Activated CD4-positive, alpha-beta memory T cell treated with anti-CD3 and anti-CD28 coated beads for 36 hours (primary cell): ENCODE measurements at places on chromosomes 1 and 21. TPM values are rescaled to one million over a fixed set of nuclear protein-coding genes. Genes with fewer than 3 reads are reported as not detected.

- peaks cover 1% of the 10 kb centered on the region for H3K27me3 ChIP-seq
- H3K36me3 ChIP-seq: no peaks in the 10 kb centered on the region
- no peak overlapping the region for H3K27ac ChIP-seq
- H3K4me3 ChIP-seq: no peak overlapping the region
- DNase-seq: peak; percentile 3
Observed at GRCh38 chr1:53628286-53628955, 110.5 kb downstream of the GLIS1 start.

- no peaks in the 10 kb centered on the region for H3K36me3 ChIP-seq
- no peak overlapping the region for H3K4me3 ChIP-seq
- peaks cover 12% of the 10 kb centered on the region for H3K4me1 ChIP-seq
- H3K27ac ChIP-seq: no peak overlapping the region
- no peaks in the 10 kb centered on the region for H3K27me3 ChIP-seq
Observed at GRCh38 chr1:8980656-8981055, 35.0 kb downstream of the CA6 start.

DNA sequence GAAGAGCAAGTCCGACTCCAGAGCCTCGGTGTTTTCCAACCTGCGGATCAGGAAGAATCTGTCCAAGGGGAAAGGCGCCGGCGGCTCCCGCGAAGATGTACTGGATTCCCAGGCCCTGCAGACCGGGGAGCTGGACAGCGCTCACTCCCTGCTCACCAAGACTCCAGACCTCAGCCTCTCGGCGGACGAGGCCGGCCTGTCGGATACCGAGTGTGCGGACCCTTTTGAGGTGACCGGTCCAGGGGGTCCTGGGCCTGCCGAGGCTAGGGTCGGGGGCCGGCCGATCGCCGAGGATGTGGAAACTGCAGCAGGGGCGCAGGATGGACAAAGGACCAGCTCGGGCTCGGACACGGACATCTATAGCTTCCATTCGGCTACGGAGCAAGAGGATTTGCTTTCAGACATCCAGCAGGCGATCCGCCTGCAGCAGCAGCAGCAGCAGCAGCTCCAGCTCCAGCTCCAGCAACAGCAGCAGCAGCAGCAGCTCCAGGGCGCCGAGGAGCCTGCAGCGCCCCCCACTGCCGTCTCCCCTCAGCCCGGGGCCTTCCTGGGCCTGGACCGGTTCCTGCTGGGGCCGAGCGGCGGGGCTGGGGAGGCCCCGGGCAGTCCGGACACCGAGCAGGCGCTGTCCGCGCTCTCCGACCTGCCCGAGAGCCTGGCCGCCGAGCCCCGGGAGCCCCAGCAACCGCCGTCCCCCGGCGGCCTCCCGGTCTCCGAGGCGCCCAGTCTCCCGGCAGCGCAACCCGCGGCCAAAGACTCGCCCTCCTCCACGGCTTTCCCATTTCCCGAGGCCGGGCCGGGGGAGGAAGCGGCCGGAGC is 827 bp downstream of the FMN2 start:
- no peaks in the 10 kb centered on the region for H3K36me3 ChIP-seq
- peaks cover 22% of the 10 kb centered on the region for H3K27me3 ChIP-seq
- H3K4me1 ChIP-seq: peaks cover 6% of the 10 kb centered on the region
- no peak for DNase-seq
- H3K27ac ChIP-seq: no peak overlapping the region

GRCh38 chr1:202540014-202540413 is 170.2 kb downstream of the SYT2 start:
- H3K4me3 ChIP-seq: no peak overlapping the region
- no peaks in the 10 kb centered on the region for H3K4me1 ChIP-seq
- no peaks in the 10 kb centered on the region for H3K36me3 ChIP-seq

- H3K4me1 ChIP-seq: peaks cover 11% of the 10 kb centered on the region
- H3K27me3 ChIP-seq: no peaks in the 10 kb centered on the region
- peaks cover 3% of the 10 kb centered on the region for H3K36me3 ChIP-seq
- no peak overlapping the region for H3K27ac ChIP-seq
Observed at GRCh38 chr1:5914676-5915365, 77.4 kb downstream of the NPHP4 start.

GRCh38 chr21:24023402-24023801 is 1583.9 kb downstream of the MRPL39 start:
- no peak overlapping the region for H3K4me3 ChIP-seq
- no peaks in the 10 kb centered on the region for H3K4me1 ChIP-seq
- H3K27ac ChIP-seq: no peak overlapping the region
- no peaks in the 10 kb centered on the region for H3K36me3 ChIP-seq
- no peaks in the 10 kb centered on the region for H3K27me3 ChIP-seq
- no peak for DNase-seq

DNA sequence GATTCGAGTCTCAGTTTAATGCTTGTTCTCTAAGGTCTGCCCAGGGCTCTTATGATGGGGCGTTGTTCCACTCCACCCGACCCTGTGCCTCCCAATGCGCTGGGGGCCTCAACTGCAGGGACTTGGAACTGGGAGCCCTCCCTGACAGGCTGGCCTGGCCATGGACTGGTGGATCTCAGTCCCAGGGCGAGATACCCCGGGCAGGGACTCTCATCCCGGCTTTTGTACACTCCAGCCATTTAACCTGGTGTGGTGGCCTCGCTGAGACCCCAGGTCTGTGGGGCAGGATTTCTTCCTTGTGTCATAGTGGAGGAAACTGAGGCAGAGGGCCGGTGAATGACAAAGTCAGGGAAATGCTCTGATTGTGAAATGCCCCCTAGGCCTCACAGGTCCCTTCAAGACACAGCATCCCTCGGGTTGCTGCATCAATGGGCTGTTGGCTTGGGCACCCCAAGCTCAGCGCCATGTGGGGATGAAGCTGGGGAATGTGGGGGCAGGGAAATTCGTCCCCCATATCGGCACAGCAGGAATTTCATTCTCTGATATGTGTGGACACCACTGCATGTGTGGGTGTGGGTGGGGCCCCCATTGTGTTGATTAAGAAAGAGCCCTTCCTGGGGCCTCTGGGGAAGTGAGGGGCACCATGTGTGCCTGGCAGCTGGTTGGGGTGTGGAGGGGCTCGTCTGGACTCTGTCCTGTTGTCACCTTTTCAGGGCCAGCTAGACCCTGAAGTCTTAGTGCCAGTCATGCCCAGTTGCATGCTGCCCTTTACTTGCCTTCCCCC is 19.9 kb upstream of the ZNF678 start:
- H3K4me1 ChIP-seq: peaks cover 6% of the 10 kb centered on the region
- no peaks in the 10 kb centered on the region for H3K27me3 ChIP-seq
- no peak overlapping the region for H3K27ac ChIP-seq
- no peak for DNase-seq
- no peaks in the 10 kb centered on the region for H3K36me3 ChIP-seq

- peaks cover 29% of the 10 kb centered on the region for H3K4me1 ChIP-seq
- no peak overlapping the region for H3K4me3 ChIP-seq
- no peaks in the 10 kb centered on the region for H3K27me3 ChIP-seq
- DNase-seq: peak; percentile 71
- H3K36me3 ChIP-seq: peaks cover 35% of the 10 kb centered on the region
Observed at GRCh38 chr1:11156963-11157362, 32.2 kb upstream of the ANGPTL7 start.

GRCh38 chr1:11383553-11384169 is 95.3 kb upstream of the DISP3 start:
- no peak overlapping the region for H3K27ac ChIP-seq
- H3K36me3 ChIP-seq: no peaks in the 10 kb centered on the region
- DNase-seq: peak; percentile 17
- H3K27me3 ChIP-seq: no peaks in the 10 kb centered on the region
- H3K4me1 ChIP-seq: peaks cover 19% of the 10 kb centered on the region

DNA sequence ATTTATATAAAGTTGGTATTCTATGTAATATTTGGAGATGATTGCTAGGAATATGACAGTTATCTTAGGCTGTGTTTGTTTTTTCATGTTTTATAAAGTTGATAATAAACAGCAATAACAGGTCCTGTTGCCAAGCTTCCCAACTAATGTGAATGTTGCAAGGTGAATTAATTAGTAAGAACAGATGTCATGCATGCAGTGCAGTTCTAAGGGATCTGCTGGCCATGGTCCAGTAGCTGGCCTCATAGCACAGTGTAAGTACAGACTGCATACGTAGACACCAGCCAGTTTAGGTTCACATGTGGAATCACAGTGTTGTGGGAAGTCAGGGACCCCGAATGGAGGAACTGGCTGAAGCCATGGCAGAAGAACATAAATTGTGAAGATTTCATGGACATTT is 478.2 kb downstream of the NEGR1 start:
- no peaks in the 10 kb centered on the region for H3K27me3 ChIP-seq
- no peak for DNase-seq
- no peaks in the 10 kb centered on the region for H3K4me1 ChIP-seq
- H3K27ac ChIP-seq: no peak overlapping the region
- H3K4me3 ChIP-seq: no peak overlapping the region

- H3K27ac ChIP-seq: no peak overlapping the region
- H3K27me3 ChIP-seq: no peaks in the 10 kb centered on the region
- H3K4me3 ChIP-seq: no peak overlapping the region
Observed at GRCh38 chr1:91696321-91696720, 189.6 kb downstream of the TGFBR3 start.

- H3K36me3 ChIP-seq: no peaks in the 10 kb centered on the region
- DNase-seq: no peak
- no peaks in the 10 kb centered on the region for H3K27me3 ChIP-seq
- H3K27ac ChIP-seq: no peak overlapping the region
- no peaks in the 10 kb centered on the region for H3K4me1 ChIP-seq
Observed at GRCh38 chr21:22062472-22063139, 1064.4 kb downstream of the NCAM2 start.

DNA sequence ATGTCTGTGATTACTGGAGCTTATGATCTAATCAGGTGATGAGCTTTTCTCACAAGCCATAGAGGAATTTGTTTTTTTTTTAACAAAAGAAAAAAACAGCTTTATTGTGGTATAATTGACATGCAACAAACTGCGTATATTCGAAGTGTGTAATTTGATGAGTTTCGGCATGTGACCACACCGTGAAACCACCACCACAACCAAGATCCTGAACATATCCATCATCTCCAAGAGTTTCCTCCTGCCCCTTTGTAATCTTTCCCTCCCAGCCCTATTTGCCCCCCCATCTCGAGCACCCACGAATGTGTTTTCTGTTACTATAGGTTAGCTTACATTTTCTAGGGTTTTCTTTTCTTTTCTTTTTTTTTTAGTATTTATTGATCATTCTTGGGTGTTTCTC is 4.7 kb downstream of the PGBD2 start:
- H3K4me3 ChIP-seq: no peak overlapping the region
- no peak for DNase-seq
- H3K27ac ChIP-seq: no peak overlapping the region
- peaks cover 5% of the 10 kb centered on the region for H3K36me3 ChIP-seq
- H3K4me1 ChIP-seq: peaks cover 12% of the 10 kb centered on the region
- no peaks in the 10 kb centered on the region for H3K27me3 ChIP-seq

Gene CFAP74
- total RNA-seq: not detected
